ENCODE measurements at places on chromosomes 3 and 15.

- no peak for DNase-seq
Measured at GRCh38 chr3:76969996-76970615, 69.8 kb upstream of the ROBO2 start.

DNA sequence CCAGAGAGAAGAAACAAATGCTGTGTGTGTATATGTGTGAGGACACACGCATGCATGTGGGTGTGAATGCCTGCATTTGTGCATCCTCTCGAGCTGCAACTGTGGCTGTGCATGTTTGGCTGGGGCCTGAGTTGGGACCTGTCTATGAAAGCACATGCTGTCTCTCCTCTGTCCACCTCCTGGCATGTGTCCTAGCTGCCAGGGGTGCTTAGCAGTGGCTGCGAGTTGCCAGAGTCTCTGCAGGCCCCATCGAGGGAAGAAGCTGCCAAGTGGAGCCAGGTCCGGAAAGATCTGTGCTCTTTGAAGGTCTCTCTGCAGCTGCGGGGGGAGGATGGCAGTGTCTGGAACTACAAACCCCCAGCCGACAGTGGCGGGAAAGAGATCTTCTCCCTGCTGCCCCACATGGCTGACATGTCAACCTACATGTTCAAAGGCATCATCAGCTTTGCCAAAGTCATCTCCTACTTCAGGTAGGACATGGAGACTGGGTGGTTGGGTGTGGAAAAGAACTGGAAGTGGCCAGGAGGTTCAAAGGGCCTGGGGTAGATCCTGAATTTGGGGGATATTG is 30.7 kb downstream of the NR1I2 start:
- no peak for DNase-seq

DNA sequence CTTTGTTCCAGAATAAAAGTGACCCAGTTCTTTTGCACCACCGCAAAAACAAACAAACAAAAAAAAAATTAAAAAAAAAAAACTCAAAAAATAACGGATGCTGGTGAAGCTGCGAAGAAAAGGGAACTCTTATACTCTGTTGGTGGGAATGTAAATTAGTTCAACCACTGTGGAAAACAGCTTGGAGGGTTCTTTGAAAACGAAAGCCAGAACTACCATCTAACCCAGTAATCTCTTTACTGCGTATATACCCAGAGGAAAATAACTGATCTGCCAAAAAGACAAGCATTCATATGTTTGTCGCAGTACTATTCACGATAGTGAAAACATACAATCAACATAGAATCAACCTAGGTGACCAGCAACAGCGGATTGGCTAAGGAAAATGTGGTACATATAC is 298.9 kb upstream of the CBLB start:
- DNase-seq = no peak

GRCh38 chr3:119219069-119219468 is 21.6 kb downstream of the B4GALT4 start:
- DNase-seq = no peak

DNA sequence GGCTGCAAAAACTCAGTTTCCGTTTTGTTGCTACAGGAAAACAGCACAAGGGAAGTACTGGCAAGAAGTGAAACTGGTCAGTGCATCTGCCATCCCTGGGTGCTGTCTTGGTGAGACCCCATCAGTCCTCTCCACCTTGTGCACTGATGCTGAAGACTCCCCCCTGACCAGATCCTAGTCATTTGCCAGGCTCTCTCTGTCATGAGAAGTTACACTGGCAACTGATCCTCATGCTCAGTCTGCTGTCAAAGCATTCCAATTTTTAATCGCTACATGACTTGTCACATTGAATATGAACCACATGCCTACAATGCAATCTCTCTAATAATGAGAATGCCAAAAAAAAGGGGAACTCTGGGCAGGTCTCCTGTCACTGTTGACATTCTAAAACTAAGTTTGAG is 296.5 kb downstream of the ZIC1 start:
- no peak for DNase-seq

- no peak for DNase-seq
Measured at GRCh38 chr3:29773481-29773880, 492.6 kb downstream of the RBMS3 start.

GRCh38 chr3:142613491-142613890 is 17.3 kb downstream of the PLS1 start:
- no peak for DNase-seq

DNA sequence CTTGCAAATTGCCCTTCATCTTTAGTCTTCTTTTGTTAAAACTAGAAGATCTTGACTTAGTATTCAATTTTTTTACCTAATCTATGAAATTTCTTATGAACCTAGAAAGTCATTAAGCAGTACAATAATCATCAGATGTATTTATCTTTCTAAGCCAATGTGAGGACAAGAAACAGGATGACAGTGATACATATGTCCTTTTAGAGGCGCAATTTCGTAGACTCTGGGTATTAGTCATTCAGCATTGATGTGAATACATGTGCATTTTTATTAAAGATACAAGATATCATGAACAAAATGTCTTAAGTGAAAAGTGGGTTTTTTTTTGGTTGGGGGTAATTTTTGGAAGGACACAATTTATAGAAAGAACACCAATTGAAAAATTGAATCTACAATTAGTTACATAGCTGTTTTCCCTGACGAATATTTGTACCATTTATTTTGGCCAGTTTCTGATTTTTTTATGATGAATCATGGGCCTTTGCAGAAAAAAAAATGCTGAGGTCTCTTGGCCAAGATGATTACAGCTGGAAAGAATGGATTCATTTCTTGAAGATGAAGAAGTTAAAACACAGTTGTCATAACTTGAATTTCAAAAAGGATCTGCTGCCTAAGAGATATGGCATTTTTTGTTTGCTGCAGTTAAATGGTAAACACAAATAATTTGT is 48.9 kb upstream of the AGTR1 start:
- no peak for DNase-seq

DNA sequence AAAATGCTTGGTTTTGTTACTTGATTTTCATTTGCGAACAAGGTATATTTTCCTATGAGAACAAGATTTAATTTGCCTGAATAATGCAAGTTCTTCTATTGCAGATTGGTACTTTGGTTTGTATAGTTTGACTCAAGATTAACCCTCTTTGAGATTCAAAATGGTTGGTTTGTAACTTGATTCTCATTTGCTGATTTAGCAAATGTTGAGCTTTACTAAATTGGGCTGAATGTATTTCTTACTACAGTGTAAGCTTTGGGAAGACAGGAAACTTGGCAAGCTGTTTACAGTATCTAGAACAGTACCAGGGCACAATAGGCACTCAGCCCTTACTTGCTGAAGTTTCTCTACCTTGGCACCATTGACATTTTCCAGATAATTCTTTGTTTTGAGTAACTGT is 3.7 kb upstream of the SYNPR start:
- no peak for DNase-seq

- DNase-seq = peak; percentile 10
Measured at GRCh38 chr15:66188464-66188863, 65.1 kb downstream of the MEGF11 start.

- no peak for DNase-seq
Measured at GRCh38 chr3:17144665-17144993, 259.9 kb downstream of the PLCL2 start.

GRCh38 chr3:9782770-9783169 is 9.5 kb downstream of the TADA3 start:
- no peak for DNase-seq

- no peak for DNase-seq
Measured at GRCh38 chr3:123789760-123790159, 94.4 kb downstream of the MYLK start.

- no peak for DNase-seq
Measured at GRCh38 chr15:92413510-92413909, 19.8 kb downstream of the ST8SIA2 start.

GRCh38 chr15:41779662-41780157 is 5.4 kb downstream of the MAPKBP1 start:
- no peak for DNase-seq

DNA sequence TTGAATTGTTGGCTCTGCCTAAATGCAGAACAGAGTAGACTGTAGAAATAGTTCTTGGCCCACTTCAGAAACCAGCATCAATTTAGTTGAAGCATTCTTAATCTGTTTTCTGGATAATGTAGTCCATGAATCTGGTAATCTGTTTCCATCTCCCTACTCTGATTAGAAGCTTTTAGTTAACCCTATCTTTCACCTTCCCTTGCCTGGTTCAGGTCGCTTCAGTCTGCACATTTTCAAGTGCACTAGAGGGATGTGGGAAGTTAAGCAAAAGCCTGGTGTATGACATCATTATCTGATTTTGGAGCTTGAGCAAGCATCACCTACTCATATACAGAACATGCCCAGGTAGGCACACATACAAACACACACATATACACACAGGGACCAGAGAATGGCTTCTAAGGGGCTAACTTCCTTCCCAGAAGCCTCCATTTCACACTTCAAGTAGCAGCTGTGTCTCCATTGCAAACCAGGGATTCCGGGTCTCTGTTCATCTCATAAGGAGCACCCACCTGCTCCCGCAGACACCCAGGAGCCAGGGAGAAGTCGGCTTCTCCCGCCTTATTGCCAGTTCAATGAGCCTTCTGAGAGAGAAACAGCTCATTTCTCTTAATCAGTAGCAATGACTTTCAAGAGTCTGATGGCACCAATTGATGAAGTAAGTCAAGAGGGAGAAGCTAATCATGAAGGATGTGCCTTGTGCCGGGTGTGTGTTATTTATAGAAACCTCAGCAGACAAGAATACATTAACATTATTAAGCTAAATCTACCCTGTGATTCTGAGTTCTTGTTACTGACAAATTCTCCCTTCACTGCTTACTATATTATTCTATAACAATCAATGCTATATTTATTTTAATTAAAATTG is 347.9 kb upstream of the STAC start:
- no peak for DNase-seq

DNA sequence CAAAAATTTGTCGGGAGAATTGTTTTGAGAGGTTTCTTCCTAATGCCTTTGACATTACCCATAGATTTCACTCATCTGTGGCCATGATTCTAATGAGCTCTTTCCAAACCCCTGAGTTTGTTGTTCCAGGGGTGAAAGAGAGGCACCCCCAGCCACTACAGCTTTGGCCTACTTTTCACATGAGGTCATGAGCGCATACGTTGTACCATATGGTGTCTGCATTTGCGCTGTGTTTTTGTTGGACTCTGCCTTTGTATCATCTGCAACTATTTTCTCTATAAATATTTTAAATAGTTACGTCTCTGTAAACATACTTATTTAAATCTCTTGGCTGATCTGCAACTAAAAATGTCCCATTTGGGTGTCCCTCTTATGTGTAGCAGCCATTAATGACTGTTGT is 107.9 kb downstream of the LRTM1 start:
- no peak for DNase-seq

DNA sequence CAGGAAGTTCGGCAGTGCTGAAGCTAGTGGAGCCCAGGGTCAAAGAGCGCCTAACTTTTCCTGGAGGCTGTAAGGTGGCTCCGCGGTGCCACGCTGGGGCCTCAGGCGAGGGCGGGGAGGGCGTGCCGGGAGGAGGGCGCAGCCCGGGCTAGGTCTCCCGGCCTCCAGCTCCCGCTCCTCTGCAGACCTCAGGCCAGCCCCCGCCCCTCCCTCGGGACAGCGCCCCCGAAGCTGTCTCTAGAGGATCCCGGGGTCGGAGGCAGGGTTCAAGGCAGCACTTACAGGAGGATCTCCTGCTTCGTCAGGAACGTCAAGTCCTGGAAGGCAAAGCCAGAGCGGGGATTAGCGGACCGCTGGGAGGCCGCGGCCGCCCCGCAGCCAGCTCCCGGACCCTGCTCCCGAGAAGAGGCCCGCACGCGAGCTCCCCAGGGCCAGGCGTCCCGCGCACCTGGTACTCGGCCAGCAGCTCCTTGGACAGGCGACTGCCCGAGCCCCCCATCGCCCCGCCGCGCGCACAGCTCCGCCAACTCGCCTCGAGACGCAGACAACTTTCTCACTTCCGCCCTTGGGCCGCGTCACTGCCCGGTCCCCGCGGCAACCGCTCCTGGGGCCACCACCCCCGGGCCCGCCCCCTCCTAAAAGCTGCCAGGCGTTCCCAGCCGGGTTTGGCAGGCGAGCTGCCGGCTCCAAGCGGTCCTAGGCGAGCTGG is at the start of gene CIB1:
Gene CIB1 (minus strand): TSS at position 555 of the 709 bp plus-strand sequence. CDS start 56 bp downstream, at position 499.
- peak; percentile 99 for DNase-seq

- no peak for DNase-seq
Measured at GRCh38 chr3:87796137-87796842, 262.5 kb downstream of the CGGBP1 start.

GRCh38 chr15:70625438-70625837 is 137.9 kb downstream of the UACA start:
- no peak for DNase-seq

- no peak for DNase-seq
Measured at GRCh38 chr3:73321286-73321999, 260.0 kb downstream of the EBLN2 start.

GRCh38 chr3:19473971-19474580 is 325.8 kb downstream of the KCNH8 start:
- DNase-seq = no peak

DNA sequence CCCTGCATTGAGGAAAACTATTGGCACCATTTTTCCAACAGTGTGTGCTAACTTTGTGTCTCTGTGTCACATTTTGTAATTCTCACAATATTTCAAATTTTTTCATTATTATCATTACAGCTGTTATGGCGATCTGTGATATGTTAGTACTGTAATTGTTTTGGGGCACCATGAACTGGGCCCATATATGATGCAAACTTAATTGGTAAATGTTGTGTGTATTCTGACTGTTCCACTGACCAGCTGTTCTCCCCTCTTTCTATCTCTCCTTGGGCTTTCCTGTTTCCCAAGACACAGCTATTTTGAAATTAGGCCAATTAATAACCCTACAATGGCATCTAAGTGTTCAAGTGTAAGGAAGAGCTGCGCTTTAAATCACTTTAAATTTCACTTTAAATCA is 2.2 kb upstream of the CYP8B1 start:
- DNase-seq = no peak

- no peak for DNase-seq
Measured at GRCh38 chr15:73845507-73845906, 27.9 kb upstream of the TBC1D21 start.

GRCh38 chr15:61459785-61460707 is 230.9 kb upstream of the RORA start:
- DNase-seq = no peak

GRCh38 chr3:156216216-156216615 is 95.8 kb downstream of the KCNAB1 start:
- no peak for DNase-seq

GRCh38 chr15:77738441-77739302 is 106.0 kb upstream of the LINGO1 start:
- DNase-seq = no peak

DNA sequence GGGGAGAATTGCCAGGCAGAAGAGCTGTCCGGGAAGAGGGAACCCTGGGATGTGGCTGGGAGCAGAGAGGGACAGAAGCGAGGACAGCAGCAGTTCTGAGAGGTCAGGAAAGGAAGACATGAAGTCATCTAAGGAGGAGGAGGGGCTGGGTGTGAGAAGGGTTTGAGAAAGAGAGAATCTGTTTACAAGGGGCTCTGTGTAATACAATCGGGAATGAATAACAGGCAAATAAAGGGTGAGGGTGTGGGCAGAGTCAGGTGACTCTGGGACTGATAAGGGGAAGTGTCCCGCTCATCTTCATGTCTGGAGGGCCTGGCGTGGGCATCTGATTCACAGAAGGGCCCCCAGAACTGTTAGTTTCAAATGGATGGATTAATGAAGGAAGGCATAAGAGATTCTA is 191.3 kb downstream of the XXYLT1 start:
- no peak for DNase-seq

Data from sciatic nerve (tissue), 2 donors.